ENCODE measurements at places on chromosomes 3 and 15.

- no peak for DNase-seq
Observed at GRCh38 chr3:181712553-181713279, 991 bp downstream of the SOX2 start.

GRCh38 chr3:188003188-188004171 is 150.5 kb upstream of the LPP start:
- no peak for DNase-seq

DNA sequence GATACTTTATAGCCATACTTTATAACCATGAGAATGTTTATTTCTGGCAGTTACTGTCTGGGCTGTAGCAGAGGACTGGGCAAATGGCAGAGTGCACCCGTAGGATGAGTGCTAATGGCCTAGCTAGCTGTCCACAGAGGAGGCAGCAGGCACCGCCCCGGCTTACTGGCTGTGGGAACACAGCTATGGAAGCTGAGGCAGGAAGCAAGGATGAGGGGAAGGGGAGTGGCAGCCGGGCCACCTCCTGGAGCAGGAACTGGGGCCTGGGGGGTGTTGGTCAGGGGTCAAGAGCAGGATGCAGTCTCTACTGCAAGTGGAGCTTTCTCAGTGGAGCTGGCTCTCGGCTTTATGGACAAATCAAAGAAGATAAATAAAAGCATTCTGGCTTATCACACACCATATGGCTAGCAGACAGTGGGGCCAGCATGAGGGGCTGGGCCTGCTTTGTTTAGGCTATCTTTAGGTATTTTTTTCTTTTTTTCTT is 316.8 kb upstream of the CTDSPL start:
- no peak for DNase-seq

DNA sequence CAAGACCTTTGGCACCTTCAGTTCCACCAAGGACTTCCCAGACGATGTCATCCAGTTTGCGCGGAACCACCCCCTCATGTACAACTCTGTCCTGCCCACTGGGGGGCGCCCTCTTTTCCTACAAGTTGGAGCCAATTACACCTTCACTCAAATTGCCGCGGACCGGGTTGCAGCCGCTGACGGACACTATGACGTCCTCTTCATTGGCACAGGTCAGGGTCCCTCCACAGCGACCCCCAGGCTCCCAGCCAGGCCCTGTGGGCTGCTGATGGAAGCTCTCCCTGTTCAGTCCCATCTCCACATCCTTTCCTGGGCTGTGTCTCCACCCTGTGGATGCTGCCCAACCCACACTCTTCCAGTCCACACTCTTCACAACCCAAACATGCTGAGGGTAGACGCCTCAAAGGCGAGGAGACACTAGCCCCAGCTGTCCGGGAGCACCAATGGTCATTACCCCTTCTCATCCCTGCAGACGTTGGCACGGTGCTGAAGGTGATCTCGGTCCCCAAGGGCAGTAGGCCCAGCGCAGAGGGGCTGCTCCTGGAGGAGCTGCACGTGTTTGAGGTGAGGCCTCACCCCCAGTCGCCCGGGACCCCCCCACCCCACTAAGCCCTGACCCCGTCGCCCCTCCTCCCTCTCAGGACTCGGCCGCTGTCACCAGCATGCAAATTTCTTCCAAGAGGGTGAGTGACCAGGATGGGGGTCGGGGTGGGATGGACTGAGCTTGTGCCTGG is 4.3 kb upstream of the LSMEM2 start:
- DNase-seq: peak; percentile 71

DNA sequence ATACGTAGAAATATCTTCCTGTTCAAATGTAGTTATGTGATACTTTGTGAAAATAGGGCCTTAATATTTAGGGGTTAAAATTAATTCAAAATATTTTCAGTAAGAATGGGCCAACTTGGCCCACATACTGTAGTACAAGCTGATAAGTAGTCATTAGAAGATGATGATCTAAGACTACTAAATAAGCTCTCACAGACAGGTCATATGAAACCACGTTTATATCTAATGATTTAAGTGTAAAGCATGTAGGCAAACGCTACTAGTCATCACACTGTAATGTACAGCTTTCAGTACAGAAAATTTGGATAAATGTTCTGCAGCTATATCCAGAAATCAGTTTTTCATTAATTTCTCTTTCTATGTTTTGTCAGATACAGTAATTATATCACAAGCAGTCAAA is 228.6 kb downstream of the UBE2E2 start:
- DNase-seq: no peak

- no peak for DNase-seq
Observed at GRCh38 chr15:39156166-39156565, 424.7 kb upstream of the THBS1 start.

- DNase-seq: no peak
Observed at GRCh38 chr3:196323691-196324090, 5.7 kb upstream of the DYNLT2B start.

DNA sequence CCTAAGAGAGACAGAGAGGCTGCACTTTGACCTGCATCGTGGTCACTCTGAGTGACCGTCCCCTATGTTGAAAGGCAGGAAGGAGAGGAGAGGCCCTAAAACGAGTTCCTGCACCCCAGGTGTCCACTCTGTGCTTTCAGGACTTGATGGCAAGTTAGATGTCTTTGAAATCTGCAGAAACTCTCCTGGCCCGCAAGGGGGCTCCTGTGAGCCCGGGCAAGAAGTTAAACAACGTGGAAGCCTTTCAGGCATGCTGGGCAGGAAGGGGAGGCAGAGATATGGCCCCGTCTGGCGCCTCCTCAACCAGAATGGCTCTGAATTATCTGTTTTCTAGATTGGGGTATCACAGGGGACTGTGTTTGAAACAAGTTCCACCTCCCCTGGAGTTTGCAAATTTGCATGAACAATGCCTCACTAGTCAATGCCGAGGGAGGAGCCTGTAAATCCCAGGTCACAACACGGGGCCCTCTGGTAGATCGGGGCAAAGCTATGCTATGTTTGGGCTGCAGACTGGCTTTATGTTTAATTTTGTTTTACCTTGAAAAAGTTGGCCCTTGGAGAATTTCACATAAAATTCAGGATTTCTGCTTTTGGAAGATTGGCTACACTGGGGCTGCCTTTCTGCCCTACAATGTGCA is 9.8 kb downstream of the CTXND1 start:
- no peak for DNase-seq

- no peak for DNase-seq
Observed at GRCh38 chr3:120450600-120451271, at the start of gene FSTL1. TSS of gene FSTL1 (minus strand) at chr3:120450992. CDS start at chr3:120450746, 246 bp downstream.

- DNase-seq: no peak
Observed at GRCh38 chr3:25785826-25786225, 2.6 kb upstream of the NGLY1 start.

DNA sequence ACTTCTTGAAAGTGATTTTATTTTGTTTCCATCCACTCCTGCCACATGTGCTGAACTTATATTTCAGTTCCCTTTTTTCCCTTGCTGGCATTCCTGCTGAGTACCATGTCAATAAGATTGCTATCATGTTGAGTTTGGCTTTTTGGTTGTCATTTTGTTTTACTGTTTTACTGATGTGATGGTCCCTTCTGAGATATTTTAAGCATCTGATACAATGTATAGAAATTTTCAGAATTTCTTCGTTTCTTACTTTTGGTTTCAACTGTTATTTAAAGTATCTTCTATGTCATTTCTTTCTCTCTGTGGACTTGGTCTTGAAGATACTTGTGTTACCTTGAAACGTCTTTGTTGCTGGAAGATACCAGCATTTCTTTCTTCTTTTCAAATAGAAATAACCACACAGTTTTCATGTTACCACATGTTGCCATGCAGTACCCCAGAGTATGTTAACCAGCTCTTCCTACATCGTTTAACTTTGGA is 14.1 kb downstream of the SIDT1 start:
- no peak for DNase-seq

DNA sequence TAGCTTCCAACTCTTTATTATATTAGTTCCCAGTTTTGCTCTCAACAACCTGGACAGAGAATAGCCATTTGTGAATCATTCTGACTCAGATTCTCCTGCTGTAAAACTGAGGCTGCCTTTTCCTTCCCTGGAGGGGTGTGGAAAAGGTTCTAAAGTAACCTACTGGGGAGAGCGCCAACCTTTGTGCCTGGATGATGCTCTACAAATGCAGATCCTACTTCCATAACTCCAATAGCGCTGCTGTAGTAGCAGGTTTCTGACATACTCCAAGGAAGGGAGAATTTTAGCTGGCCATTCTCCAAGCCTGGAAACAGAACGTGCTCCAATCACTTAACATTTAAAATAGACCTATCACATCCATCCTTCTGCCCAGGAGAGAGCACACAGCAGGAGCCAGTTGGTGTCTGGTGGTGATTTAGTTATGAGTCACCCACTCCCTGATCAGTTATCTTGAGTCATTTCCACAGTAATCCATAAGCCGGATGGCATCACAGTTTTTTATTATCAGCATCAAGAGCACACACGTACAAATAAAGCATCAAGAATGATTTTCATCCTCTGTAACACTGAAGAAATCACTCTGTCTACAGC is 38.3 kb downstream of the MYH15 start:
- no peak for DNase-seq

- DNase-seq: no peak
Observed at GRCh38 chr15:70053716-70054229, 43.9 kb downstream of the TLE3 start.

GRCh38 chr3:127497676-127498075 is 92.9 kb downstream of the TPRA1 start:
- no peak for DNase-seq

GRCh38 chr3:149288655-149289054 is 44.8 kb downstream of the TM4SF18 start:
- no peak for DNase-seq

- DNase-seq: no peak
Observed at GRCh38 chr3:64473466-64473865, 214.3 kb downstream of the ADAMTS9 start.

DNA sequence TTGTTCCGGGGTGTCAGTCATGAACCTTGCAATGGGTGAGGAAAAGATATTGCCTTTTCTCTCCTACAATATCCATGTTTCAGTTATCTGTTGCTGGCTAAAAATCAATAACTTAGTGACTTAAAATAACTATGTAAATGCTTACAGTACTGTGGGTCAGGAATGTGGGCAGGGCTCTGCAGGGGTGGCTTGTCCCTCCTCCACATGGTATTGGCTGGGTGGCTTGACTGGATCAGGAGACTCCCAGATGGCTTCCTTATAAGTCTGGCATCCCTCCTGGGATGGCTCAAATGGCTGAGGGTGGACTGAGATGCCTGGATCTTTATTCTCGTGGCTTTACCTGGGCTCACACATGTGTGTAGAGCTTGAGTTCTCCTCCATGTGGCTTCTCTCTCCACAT is 47.5 kb downstream of the GTPBP8 start:
- DNase-seq: no peak

- DNase-seq: no peak
Observed at GRCh38 chr3:178194539-178194938, 341.7 kb upstream of the KCNMB2 start.

DNA sequence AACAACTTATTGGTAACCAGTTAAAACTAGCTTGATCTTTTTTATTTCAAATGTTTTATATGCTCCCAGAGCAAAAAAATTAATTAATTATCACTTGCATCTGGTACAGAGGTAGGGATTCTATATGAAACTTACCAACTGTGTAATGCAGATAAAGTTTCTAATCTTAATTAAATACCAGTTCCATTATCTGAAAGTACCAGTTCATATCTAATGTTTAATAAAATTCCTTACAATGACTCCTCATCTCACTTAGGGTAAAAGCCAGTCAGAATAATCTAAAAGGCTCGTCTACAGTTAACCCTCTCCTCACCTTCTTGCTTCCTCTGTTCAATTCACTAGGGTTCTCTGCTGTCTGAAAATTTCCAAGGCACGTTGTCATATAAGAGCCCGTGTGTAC is 384.8 kb downstream of the RBMS3 start:
- DNase-seq: no peak

DNA sequence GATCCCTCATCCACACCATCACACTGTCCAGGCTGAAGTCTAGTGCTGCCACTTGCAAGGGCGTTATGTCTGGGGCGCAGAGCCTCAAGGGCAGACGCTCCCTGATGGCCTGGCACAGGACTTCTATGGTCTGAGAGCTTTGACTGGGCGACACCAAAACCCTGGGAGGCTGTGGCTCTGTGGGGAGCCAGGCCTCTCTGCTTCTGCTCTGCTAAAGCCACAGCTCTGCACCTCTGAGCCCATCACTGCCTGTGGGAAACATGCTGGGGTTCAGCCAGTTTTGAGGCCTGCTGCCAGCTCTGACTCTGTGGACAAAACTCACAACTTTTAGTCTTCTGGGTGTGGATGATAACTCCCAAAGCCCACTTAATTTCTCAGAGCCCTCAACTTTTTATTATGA is 6.3 kb upstream of the LCTL start:
- DNase-seq: no peak

DNA sequence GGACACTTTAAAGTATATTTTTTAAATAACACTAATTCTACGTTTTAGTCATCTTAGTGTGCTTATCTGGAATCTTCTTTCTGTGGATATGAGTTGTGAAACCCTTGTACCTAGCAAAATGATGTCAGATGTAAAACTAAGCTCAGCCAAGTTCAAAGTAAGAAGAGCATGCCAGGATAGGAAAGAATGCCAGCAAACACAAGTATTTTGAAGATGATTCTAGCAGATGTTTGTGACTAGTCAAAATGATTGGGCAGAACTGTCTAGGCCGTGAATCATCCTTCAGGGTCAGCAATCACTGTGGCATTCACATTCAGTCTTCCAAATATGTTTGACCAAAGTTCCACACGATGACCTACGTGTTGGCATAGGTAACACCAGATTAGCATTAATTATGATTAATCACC is 5.4 kb upstream of the PLOD2 start:
- DNase-seq: no peak

DNA sequence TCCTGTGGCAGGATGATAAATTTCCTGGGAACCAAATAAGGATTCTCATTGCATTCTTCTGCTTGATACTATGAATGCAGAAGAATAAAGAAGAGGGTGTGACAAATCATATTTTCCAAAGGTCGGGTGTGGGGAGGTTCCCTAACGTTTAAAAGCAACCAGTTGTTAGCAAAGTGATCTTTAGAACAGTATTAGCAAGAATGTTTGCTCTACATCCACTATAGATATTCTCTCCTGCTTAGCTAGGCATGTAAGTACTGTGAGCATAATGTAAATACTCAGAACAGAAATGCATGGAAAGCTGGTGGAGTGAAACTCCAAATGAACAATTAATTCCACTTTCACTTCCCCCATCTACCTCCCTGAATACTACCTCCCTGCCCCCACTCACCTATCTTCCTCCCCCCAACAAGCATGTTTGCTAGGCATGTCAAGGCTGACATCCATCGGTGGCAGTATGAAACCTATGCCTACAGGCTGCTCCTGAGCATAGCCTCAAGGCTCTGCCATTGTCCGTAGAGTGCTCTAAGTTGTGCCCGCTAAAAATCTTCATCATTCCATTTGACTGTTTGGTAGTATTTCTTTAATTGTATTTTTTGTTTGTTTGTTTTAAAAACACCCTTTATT is 329.7 kb downstream of the TIGIT start:
- DNase-seq: no peak

GRCh38 chr3:126569390-126569975 is 10.8 kb upstream of the C3orf22 start:
- no peak for DNase-seq

GRCh38 chr3:190671658-190672057 is 157.8 kb downstream of the IL1RAP start:
- DNase-seq: no peak

- DNase-seq: no peak
Observed at GRCh38 chr3:10928407-10928960, 64.1 kb upstream of the SLC6A1 start.

Measured in effector memory CD8-positive, alpha-beta T cell (primary cell).